ENCODE measurements at places on chromosomes 7 and 10.
A peak's percentile ranks its signal among the peaks of the same experiment; 100 is the strongest.

- no peak for DNase-seq
These were observed 277.2 kb upstream of the TAC1 start for GRCh38 chr7:97454636-97455035.

DNA sequence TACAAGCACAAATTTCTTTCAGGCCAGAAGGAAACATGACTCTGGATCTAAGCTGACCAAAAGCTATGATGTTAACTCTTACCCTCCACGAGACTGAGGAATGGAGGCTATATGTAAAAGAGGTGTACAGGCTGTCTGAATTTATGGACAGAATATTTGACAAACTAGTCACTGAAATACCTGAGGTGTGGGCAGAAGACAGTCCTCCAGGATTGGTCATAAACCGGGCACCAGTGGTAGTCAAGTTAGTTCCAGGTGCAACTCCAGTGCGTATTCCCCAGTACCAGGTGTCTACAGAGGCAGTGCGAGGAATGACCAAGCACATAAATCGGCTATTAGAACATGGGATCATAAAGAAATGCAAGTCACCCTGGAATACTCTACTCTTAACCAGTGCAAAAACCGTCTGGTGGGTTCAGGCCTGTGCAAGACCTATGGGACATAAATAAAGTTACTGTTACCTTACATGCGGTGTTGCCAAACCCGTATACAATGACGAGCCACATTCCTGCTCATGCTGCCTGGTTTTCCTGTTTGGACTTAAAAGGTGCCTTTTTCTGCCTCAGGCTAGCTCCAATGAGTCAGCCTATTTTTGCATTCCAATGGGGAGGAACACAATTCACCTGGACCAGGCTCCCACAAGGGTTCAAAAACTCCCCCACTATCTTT is 6.7 kb upstream of the CYREN start:
- DNase-seq: no peak

DNA sequence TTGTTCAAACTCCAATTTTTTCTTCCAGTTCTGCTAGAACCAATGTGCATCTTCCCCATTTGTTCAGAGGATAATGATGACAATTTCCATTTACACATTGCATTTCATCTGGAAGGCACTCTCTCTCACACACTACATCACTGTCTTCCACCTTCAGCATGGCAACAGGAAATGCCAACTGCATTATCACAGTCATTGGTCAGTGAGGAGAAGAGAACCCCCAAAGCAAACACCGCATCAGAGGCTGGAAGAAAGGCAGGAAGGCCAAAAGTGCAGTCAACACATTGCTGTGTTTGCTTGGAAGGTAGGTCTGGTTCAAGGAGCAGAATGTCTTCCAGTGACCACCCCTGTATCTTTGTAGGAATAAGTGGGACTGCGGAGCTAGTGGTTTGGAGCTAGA is 192.2 kb upstream of the RHOBTB1 start:
- DNase-seq: no peak

- DNase-seq: no peak
These were observed 14.2 kb upstream of the SLC18A3 start for GRCh38 chr10:49595713-49596492.

GRCh38 chr7:156095908-156096539 is 283.8 kb upstream of the SHH start:
- DNase-seq: no peak

DNA sequence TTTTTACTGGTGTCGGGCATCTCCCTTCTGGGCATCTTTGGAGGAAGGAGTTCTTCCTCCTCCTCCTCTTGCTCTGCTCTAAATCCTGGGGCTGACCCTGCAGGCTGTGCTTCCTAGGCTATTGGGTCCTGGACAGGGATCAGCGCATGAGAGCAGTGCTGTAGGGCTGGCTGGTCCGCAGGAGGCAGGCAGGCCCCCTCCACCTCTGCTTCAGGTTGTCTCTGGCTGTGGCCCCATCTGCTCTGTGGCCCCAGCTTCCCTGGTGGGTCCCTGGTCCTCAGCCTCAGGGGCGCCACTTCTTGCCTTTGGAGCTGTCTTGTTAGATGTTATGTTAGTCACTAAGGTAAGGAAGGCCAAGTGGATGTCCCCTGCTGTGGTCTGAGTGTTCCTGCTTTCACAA is 237.3 kb upstream of the PITRM1 start:
- DNase-seq: no peak

DNA sequence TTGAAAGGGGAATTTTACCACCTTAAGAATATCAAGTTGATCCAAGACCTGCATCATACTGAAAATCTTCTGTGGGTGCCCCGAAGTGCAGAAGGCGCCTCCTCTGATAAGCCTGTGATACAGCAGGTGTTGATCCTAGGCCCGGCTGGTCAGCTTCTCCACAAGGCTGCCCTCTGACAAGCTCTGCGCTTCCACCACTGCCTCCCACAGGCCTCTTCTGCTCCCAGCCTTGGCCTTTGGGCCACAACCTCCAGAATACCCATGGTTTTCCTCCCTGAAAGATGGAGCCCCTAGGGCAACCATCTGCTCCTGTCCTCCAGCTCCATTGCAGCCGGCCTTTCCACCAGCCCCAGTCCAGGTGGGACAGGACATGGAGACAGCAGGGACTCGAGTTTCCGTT is 5.6 kb upstream of the OGDHL start:
- no peak for DNase-seq

- DNase-seq: no peak
These were observed 114.5 kb downstream of the HIP1 start for GRCh38 chr7:75624134-75624832.

- no peak for DNase-seq
These were observed 1301.5 kb upstream of the SORCS1 start for GRCh38 chr10:108465871-108466641.

- no peak for DNase-seq
These were observed 181.9 kb upstream of the PRSS58 start for GRCh38 chr7:142439739-142440138.

GRCh38 chr10:117578999-117579590 is 36.5 kb downstream of the EMX2 start:
- no peak for DNase-seq

- DNase-seq: no peak
These were observed 162.8 kb upstream of the LANCL2 start for GRCh38 chr7:55202150-55202913.

DNA sequence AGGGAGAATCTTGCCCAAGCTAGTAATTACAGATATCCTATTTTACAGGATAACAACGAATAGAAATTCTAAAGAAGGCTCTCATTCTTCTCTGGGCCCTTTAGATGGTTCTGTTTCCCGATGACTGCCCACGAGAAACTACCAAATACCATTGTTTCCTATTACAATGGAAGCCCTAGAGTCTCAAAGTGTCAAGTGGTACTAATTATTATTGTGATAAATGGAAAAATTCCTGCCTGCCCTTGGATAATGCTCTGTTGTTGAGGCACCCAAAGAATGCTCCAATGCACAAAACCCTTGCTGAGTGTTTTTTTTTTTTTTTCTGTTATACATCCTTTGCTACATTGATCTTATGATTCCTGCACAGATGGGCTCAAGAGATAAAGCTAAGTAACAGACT is 504.5 kb downstream of the XPNPEP1 start:
- DNase-seq: no peak

DNA sequence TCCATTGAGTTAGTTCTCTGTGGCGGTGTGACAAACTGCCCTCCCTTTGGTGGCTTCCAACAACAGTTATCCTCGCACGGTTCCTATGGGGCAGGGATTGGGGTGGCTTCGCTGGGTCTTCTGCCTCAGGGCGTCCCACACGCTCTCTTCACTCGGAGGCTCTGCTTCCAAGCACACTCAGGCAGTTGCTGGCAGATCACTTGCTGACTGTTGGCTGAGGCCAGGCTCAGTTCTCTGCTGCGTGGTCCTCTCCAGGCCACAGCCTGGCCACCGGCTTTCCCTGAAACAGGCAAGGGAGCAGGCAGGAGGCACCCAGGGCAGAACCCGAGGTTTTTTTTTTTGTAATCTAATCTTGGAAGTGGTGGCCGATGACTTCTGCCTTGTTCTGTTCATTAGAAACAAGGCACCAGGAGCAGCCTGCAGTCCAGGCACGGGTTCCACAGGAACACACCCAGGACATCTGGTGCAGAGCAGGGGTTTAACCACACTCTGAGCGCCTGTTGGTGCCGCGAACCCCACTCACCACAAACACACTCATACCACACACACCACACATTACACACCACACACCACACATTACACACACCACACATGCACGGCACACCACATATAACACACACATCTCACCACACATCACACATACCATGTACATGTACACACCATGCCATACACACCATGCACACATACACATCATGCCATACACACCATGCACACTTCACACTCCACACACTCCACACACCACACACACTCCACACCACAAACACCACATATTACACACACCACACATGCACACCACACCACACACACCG is 112.2 kb downstream of the PTPN20 start:
- DNase-seq: peak; percentile 11

DNA sequence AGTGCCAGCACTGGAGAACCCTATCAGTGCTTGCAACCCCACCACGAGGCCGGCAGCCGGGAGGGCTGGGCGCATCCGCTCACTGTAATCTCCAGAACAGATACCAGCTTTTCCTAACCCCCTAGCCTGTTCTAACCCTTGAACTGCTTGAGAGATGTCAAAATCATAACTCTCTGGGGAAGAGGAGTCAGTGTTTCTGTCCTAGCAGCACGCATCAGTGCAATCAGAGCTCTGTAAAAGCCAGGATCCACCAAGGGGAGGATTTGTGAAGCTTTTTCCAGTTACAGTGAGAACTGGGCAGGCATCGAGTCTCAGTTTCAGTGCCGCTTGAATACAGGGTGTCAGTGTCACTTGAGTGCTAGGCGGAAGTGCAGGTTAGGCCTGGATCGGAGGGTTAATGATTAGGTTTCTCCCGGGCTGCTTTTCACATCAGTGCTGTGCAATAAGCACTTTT is 104.5 kb upstream of the INSYN2A start:
- DNase-seq: no peak

DNA sequence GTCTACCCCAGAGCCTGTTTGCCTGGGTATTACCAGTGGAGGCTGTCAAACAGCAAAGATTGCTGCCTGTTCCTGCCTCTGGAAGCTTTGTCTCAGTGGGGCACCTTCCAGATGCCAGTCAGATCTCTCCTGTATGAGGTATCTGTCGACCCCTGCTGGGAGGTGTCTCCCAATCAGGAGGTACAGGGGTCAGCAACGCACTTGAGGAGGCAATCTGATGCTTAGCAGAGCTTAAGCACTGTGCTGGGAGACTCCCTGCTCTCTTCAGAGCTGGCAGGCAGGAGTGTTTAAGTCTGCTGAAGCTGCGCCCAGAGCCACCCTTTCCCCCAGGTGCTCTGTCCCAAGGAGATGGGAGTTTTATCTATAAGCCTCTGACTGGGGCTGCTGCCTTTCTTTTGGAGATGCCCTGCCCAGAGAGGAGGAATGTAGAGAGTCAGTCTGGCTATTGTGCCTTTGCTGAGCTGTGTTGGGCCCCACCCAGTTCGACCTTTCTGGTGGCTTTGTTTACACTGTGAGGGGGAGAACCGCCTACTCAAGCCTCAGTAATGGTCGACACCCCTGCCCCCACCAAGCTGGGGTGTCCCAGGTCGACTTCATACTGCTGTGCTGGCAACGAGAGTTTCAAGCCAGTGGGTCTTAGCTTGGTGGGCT is 62.2 kb downstream of the PPP1R9A start:
- DNase-seq: no peak

DNA sequence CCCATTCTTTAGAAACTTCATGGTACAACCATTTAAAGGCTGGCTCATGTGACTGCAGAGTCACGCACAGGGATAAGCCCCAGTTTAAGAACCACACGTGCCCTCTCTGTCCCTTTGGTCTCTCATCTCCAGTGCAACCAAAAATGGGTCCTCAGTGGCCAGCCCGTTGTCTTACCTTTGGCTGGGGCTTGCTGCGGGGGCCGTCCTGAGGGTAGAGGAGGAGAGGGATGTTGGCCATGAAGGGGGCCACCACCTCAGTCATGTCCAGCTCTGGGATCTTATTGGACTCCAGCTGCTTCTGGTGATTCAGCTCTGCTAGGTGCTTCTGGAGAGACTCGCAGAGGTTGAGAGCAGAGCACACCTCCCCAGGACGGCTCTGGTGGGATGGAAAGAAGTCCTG is 22.3 kb downstream of the PSAP start:
- no peak for DNase-seq

- DNase-seq: no peak
These were observed 53.9 kb upstream of the LYZL2 start for GRCh38 chr10:30683496-30683895.

DNA sequence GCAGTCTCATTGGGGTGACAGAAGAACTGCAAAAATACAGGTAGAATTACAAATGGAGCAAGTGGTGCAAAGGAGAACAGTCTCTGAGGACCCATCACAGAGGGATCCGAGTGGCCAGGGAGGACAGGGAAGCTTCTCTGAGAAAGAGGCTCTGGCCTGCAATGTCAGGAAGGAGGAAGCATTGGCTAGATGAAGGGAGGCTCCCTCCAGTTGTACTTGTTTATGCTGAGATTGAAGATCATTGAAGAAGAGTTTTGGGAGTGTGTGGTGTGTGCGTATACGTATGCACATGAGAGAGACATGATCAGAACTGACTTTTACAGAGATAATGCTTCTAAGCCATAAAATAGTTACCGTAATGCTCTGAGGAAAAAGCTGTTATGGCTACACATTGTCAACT is 274.7 kb upstream of the FZD8 start:
- DNase-seq: no peak

- peak; percentile 64 for DNase-seq
These were observed 7.4 kb upstream of the LFNG start for GRCh38 chr7:2512179-2512661.

- no peak for DNase-seq
These were observed 59.5 kb upstream of the SRPK2 start for GRCh38 chr7:105448181-105448580.

- no peak for DNase-seq
These were observed 178.3 kb upstream of the PTER start for GRCh38 chr10:16258291-16259040.

DNA sequence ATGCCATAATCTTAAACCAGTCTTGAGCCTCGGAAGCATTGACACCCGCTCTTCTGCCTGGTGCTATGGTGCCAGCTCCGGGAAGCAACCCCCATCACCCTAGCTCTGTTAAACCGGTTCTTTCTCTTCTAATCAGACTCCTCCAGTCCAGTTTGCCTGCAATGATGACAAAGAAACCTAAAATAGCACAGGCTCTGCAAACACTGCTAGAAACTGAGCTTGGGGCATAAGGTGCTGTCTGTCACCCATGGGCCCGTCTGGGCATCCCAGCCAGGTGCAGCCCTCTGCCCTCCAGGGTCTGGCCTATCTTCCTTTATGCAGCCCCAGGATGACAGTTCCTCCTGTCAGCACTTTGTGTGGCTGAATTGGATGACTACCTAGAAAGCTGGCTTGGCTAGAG is 14.2 kb upstream of the CAMK2G start:
- DNase-seq: no peak

DNA sequence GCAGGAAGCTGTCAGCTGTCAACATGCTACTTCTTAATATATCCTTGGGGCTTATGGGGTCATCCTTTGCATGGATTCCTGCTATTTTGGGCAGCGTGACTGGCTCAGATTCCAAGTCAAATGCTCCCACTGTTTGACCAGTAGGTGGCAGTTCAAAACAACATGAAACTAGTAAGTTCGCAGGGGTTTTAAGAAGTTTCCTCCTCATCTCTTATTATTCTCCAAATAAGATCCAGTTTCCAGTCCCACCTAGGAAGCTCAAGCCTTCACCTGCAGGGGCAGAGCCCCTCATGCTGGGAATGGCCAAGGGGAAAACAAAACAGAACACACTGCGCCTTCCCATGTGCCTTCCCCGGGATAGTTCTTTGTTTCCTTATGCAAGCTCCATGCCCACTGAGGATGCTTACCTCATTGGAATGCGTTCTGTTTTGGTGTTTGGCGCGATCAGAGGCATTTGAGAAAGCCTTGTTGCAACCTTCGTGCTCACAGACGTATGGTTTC is 259.8 kb downstream of the GLI3 start:
- DNase-seq: no peak
